Activated CD8-positive, alpha-beta memory T cell treated with anti-CD3 and anti-CD28 coated beads, Interleukin-2, amount 50 U/mL, for 48 hours (primary cell): ENCODE measurements at places on chromosomes 7 and 10.

GRCh38 chr10:70115948-70116682 lies 16.5 kb downstream of the AIFM2 start:
- DNase-seq = peak; percentile 77

- no peak for DNase-seq
These were observed 134.3 kb downstream of the DOCK4 start for GRCh38 chr7:112071856-112072255.

DNA sequence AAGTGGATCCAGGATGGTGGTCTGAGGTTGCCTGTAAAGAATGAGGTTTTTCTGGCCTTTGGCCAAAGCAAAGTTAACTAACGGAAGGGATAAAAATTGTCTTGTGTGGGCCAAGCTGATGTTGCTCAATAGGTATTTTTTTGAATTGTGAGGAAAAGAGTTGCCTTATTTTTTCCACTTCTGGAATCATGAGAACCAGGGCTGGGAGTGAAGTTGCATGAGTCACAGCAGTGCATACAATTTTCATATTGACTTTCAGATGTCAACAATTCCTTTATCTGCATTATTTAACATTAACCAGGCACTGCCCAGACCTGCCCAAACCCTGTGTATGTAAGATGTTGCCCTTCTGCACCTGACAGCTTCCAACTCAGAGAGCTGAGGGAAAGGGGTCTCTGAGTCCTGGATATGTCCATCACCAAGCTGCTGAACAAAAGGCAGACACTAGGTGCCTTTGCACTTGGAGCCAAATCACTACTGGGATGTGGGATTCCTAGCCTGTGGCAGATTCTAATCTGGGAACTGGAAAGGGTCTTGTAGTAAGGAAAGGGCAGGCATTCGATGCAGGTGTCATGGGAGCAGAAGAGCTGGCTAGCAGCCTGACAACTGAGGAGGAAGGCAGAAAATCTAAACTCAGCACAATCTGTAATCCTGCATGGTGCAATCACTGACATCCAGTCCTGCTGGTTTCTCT lies 52.3 kb upstream of the SLC35B4 start:
- DNase-seq = no peak

GRCh38 chr7:51349820-51350545 lies 33.4 kb upstream of the COBL start:
- DNase-seq = no peak

- DNase-seq = no peak
These were observed 436.5 kb upstream of the MGMT start for GRCh38 chr10:129030603-129030895.

DNA sequence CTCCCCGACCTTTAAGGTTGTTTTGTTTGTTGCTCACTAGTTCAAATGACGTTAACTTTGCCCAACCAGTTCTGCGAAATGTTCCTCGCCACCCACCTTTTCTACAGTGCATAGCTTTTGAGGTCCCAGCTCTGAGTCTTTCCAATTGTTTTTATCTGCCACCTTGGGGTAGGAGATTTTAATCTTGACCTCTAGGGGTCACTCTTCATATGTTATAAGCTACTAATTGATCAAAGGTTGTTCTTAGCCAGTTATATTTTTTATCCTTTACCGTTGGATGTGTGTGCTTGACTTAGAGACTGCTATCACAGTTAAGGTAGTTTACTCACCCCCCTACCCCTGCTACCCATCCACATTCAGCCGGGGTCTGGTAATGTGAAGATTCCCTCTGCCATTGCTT lies 372.4 kb downstream of the SUGCT start:
- DNase-seq = no peak

DNA sequence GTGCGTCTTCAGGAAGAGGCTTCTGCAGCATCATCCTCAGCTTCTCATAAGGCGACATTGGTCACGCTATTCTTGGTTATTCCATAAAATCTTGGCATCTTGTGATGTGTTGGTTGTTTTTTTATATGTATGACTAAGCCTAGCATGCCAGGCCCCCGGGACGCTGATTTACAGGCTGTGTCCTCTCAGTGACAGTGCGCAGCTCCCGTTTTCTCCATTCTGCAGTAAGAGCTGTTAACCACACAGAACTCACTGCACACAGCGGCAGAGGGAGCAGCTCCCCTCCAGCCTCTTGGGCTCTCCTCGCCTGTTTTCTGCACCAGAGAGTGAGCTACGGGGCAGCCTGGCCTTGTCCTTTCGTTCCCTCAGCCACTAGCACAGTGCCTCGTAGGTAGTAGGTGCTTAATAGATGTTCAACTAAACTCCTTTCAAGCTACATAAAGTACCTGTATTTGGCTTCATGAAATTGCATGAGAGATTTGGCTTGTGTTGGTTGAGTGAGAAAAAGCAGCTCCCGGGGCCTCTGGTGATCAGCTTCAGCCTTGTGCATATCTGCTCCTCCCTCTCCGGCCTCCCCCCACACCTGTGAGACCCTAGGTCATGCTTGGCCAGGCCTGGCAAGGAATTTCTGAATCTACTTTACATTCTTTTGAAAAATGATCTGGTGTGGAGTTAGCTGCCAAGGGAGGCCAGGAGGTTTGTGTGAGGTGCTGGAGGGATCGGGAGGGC lies 116.2 kb downstream of the WDR37 start:
- DNase-seq = no peak

DNA sequence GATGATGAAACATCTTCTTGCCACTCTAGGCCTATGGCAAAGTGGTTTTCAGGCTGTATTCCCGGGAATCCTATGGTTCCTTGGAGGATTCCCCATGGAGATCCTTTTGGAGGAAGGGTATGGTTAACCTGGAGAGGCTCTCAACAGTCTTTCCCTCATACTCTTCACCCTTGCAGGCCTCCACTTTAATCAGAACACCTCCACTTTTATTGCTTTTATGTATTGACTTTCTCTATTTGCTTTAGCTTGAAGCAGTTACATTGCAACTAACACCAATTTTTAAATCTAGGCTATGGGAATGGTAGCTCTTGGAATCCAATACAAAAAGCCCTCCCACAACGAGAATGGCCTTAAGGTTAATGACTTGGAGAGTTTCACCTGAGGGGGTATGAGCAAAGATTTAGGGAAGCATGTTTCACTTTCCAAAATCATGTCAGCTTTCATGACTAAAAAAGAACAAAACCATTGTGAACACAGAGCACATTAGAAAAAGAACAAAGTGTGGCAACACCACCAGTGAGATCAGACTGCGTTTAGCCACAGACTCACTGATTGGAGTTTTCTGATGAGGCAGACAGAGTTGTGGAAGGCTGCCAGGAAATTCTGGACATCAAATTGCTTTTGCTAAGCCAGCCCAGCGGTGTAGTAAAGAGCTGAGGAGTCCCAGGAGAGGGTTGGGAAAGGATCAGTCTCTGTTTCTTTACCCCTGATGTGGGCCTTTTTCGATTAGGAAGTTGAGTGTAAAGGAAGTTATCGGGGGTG lies 130.4 kb upstream of the BMPER start:
- DNase-seq = no peak

DNA sequence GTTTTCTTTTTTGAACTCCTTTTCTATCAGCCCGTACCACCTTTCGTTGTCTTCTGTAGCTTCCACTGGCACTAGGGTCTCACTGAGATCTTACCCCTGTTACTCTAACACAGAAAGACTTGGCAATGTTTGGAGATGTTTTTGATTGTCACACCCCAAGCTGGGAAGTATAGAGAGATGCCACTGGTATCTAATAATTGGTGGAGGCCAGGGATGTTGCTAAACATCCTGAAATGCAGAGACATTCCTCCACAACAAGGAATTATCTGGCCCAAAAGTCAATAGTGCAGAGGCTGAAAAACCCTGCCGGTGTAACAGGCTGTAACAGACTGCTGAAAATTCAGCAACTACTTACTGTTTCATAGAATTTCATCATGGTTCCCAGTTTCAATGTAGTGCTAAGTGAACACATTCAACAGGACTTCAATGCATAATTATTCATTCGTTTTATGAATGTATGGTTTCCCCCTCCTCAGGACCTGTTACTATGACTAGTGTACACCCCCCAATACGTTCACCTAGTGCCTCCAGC lies 115.9 kb downstream of the TRIM24 start:
- DNase-seq = no peak

DNA sequence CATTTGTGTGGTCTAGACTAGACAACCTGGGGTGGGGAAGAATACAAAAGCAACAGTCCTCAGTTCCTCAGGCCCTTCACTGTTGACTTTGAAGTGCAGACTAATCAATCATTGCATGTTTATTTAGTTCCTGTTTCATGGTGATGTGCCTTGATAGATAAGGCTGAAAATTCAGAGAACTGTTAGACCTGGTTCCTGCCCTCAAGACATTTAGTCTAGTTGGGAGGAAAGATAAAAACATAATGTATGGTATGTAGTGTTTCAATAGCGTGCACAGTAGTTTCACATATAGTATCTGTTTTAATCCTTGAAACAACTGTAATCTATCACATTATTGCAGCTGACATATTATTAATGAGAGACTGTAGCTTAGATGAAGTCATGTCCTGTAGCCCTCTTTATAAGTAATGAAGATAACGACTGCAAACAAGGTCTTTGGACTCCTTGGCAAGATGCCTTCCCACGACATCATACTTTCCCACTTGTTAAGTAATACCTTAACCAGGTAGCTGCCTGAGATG lies 124.0 kb downstream of the CELF2 start:
- DNase-seq = no peak

DNA sequence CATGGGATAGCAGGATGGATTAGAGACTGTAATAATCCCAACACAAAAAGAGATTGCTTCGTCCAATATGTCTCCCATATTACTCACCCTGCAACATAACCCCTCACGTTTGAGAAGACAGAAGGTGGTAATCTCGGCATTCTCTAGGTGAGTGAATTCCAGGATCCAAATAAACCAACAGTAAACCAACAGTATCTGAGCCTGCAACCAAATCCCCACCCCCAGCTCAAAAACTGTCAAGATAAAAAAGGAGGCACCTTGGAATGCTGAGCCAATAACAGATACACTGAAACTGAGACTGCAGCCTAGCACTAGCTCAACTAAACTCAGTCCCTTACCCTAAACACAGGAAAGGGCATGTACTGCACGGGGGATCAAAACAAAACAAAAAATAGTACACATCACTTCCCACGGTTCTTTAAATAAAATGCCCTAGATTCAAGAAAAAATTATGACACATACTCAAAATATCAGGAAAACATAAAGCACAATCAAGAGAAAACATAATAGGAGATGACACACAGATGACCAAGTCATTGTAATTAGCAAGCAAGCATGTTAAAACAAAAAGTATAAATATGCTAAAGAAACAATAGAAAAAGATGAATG lies 28.0 kb downstream of the IPMK start:
- DNase-seq = no peak

GRCh38 chr7:71636329-71636728 lies 504.4 kb downstream of the GALNT17 start:
- no peak for DNase-seq

DNA sequence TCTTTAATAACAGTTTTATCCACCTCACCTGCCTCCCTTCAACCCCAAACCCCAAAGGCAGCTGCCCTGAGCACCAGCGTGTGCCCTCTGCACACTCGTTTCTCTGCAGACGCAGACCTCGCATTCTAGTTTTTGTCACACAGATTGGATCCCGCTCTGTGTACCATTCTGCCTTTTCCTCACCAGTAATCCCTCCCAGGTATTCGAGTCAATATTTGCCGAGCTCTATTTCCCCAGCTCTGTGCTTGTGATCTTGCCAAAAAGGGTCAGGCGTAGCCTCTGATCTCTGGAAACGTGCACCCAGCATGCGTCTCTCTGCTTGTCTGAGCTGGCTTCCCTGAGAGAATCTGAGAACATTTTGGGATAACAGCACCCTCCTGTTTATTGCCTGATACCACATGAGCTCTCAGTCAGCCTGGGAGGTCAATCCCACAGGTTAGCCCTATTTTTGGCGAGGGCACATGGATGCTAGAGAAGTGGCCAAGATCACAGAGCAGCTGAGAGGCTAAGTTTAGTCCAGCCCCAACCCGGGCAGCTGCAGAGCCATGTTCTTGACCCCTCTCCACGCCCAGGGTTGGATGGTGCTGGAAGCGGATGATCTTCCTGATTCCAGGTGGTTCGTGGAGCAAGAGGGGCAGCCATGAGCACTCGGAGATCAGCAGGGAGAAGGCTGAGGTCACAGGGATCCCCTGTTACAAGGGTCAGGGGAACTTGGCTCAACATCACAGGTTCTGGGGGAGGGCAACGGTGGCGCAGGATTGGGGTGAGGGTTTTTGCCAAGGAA lies 29.1 kb downstream of the FOXL3 start:
- DNase-seq = no peak

DNA sequence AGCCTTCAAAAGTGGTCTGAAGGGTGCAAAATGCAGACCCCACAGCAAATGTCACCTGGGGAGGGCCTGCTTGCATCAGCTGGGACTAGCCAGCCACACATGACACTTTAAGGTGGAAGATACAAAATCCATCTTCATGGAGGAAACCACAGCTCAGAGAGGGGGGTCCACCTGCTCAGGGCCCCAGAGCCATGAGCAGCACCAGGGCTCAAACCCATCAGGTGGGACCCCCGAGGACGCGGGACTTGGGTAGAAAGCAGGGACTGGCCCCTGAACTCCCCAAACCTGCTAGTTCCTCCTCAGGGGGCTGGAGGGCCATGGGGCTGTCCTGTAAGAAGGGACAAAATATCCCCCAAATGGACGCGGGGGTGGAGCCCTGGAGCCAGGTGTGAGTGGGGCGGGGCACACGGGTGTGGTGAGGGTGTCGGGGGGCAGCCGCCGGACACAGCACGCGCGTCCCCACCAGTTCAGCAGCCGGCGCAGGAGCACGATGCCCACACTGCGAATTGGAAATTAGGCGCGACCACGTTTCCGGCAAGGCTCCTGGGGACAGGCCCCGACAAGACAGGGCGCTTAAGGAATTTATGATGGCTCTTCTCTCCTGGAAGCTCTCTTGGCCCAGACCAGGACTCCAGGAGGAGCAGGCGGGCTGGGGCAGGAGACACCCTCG lies 8.0 kb downstream of the PDGFA start:
- no peak for DNase-seq

GRCh38 chr10:121734589-121735045 lies 136.4 kb upstream of the FGFR2 start:
- no peak for DNase-seq

DNA sequence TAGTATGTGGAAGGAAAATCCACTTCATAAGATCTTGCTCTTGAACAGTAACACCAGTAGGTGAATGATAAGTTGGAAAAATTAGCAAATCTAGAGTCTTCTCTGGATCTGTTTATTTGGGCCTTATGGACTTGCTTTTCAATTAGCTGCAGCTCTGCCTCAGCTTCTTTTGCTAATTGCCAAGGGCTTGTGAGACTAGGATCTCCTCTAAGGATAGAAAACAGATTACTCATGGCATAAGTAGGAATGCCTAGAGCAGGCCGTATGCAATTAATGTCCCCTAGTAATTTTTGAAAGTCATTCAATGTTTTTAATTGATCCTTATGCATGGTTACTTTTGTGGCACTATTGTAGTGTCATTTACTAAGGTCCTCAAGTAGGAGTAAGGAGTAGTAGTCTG lies 36.5 kb upstream of the DDX50 start:
- DNase-seq = no peak
